ENCODE measurements at places on chromosomes 1 and 21.

DNA sequence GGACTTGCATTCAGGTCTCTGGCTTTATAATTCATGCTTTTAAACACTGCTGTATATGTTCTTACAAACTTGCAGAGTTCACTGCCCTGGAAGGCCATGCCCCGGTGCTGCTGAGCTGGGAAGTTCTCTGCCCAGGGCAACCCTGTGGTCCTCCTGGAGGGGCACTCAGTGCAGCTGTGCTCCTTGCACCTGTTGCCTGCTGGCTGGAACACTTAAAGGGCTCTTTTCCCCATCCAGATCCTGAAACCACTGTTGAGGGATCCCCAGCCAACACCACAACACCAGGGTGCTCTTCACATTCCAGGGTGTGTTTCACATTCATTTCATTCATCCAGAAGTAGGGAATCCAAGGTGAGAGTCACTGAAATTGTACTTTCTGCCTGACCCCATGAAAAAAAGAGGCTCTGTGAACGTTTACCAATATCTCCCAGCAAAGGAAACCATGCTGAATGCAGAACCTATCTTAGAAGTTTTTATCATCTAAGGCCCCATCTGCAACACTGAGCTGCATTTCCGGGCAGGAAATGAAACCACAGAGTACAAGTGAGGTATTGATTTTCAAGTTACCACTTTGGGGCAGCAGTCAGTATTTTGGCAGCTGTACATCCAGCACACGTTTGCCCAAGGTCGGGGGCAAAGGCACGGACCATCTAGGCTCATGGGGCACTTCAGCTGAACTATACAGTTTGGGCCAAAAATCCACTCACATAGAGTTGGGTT, 16.4 kb upstream of the KIAA0040 start:
- DNase-seq, result no peak

- DNase-seq, result no peak
These were observed 103.7 kb downstream of the NCAM2 start for GRCh38 chr21:21101911-21102310.

DNA sequence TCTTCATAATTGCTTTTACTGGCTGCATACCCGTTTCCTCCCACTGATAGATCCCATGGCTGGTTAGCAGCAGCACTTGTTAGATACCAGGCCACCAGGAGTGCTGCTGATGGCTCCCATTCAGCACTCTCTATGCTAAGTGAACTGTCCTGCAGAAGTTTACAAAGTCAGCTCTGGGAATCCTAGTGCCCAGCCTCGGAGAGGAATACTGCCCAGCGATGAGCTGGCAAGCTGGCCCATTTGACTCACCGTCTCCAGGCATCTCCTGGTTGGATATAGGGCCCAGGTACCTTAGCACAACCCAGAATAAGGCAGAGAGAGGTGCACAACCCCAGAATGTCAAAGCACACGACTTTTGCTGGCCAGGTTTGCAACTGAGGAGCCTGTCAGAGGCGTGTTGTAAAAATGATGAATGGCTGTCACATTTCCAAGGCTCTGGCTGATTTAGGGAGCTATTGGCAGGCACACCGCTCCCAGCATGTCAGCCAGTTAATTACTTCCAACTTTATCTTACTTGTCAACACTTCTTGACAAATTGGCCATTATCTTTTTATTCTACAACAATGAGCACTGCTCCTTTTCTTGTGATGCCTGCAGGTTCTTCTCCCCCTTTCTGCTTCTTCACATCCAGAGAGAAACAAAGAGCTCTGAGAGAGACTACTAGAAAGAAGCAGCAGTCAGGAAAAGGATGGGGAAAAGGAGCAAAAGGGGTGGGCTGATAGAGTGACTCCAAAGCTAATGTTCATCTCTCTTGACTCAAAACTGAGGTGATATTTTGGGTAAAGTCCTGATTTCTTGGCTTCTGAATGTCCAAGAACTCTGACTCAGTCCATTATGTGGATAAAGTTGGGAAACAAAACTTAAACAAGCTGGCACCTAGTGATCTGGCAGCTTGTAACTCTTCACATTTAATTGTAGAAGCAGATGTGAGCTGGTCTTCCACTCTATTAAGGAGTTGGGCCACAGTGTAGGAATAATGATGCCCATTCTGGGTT, 10.8 kb upstream of the ANGPTL7 start:
- no peak for DNase-seq

DNA sequence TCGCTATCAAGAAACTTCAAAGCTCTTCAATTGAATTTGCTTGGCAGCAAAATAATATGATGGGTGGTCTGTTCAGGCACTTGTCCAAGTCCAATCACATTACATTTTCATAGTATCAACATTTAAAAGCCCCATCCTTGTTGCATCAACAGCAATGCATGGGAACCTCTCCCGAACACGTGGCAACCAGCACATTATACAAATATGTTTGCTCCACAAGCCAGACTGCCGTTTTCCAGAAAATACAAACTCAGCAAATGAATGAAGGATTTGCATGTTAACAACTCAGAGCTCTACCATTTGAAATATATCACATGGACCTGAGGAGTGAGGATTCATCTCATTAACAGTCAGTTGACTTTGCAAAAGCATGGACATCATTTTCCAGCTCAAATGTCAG, 20.0 kb upstream of the LYPLAL1 start:
- DNase-seq, result no peak

- no peak for DNase-seq
These were observed 86.9 kb downstream of the LRRC8D start for GRCh38 chr1:89907727-89908212.

DNA sequence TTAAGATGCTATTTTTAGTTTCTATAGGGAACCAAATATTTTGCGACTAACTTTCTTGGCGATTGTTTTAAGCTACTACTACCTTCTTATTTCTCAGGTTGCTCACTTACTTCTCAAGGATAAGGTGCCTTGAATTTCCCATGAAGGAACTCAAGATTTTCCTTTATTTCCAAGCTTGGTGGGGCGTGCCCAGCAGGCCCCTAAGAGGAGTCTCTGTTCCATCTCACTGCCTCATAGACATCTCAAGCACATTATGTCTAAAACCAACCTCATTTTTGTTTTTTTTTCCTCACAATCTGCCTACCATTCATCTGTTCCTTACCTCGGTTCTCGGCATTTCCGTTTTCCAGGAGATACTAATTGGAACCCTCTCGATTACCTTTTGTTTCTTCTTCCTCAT, 421.9 kb downstream of the DISC1 start:
- DNase-seq, result no peak

GRCh38 chr1:56816909-56817308, 2.3 kb downstream of the FYB2 start:
- DNase-seq, result no peak

DNA sequence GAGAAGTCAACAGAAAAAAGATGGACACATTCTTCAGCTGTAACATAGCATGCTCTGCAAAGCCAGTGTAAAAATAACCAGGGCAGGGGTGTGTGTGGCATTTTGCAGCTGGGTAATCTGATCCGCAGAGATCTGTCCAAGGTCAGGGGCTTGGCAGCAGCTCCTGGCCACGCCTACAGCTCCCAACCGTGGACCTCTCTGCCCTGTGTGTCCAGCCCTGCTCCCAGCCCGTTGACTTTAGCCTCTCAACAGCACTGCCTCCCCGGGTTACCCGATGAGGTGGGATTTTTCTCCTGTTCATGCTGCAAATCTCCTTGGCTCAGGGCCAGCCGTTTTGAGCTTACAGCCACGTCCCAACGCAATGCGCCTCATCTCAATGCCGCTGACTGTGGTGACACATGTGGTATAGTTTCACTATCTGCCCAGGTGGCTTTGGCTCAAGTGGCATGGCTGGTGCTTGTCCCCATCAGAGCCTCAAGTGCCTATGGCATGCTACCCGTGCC, 68.1 kb downstream of the VWA5B1 start:
- no peak for DNase-seq

GRCh38 chr1:209326076-209326475, 257.4 kb upstream of the CAMK1G start:
- no peak for DNase-seq

- no peak for DNase-seq
These were observed 206.8 kb downstream of the ZNF326 start for GRCh38 chr1:90201467-90202358.

DNA sequence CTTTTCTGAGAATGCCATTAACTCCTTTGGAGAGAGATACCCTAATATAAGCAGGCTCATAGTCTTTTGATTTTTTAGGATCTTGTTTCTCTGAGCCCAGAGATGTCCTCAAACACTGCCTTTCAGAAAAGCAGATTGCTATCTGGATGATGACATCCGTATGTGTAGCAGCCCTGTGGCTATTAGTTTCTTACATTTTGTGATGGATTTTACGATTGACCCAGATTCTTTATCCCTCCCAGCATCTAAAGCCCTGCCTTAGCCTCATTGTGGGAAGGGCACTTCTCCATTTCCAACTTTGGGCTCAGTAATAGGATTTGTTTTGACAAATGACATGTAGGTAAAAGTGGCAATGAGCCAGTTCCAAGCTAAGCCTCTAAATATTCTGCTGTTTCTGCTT, 300.3 kb downstream of the TTLL7 start:
- no peak for DNase-seq

Measured in stimulated activated CD4-positive, alpha-beta T cell treated with anti-CD3 and anti-CD28 coated beads, Interleukin-4, amount 100 ng/mL, for 4 hours (primary cell).